Stimulated activated naive CD4-positive, alpha-beta T cell treated with Interleukin-2 at 50 U/mL for 16 hours (primary cell): ENCODE measurements at places on chromosomes 11 and 22.

GRCh38 chr22:38244106-38244505 is 28.7 kb downstream of the TMEM184B start:
- no peak for DNase-seq

DNA sequence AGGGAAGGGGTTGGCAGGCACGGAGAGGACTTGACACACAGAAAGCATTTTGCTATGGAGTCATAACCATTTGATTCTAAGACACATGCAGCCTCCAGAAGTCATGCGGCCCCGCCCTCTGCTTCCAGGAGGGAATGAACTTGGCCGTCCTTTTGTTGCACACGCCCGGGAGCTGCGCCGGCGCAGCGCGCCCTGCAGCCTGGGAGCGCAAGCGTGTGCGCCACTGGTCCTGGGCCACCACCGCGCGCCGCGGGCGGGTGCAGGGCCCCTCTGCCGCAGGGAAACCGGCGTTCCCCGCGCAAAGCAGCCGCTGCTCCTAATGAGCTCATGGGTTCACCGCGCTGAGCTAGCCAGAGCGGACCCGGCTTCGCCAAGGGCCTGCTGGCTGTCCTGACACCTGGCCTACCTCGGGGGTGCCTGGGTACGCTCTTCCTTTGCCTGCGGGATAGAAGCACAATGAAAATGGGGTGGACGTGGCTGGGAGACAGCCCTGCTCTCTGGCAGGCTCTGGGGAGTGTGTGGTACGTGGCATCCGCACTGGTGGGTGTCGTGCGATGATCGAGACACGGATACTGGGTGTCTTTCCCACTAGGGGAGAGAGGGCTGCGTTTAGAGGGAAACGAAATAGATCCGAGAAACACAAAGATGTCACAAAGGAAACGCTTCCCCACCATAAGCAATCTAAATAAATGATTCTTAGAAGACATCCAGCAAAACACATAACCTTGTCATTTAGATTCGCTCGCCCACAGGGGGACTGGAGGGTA is 669 bp downstream of the MICAL3 start:
- DNase-seq: peak; percentile 5

DNA sequence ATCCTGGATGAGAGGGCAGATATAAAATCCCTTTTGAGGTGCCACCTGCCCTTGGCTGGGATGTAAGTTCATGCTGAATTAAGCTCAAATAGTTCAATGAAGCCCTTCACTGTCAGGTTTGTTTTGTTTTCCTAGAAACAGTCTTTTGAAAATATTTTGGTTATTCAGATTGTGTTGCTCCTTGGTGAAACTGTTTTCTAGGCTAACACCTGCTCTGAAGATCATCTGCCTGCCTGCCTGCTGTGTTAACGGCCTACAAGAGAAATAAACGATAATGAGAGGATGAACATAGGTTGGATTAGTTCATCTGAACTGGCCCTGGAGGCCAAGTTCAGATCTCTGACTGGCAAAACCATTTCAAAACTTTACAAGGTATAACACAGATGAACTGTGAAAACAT is 67.4 kb downstream of the ZBTB44 start:
- DNase-seq: no peak

DNA sequence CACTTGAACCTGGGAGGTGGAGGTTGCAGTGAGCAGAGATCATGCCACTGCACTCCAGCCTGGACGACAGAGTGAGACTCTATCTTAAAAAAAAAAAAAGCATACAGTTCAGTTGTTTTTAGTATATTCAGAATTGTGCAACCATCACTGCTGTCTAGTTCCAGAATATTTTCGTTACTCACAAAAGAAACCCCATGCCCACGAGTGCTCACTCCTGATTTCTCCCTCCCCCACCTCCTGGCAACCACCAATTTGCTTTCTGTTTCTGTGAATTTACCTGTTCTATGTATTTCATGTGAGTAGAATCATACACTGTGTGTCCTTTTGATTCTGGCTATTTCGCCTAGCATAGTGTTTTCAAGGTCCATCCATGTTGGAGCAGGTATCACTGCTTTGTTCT is 24.8 kb downstream of the PTPRJ start:
- DNase-seq: peak; percentile 65

- DNase-seq: peak; percentile 4
These were observed 62.7 kb downstream of the PAK1 start for GRCh38 chr11:77411137-77411707.

GRCh38 chr11:15468466-15468865 is 353.7 kb downstream of the INSC start:
- DNase-seq: no peak

GRCh38 chr11:35145271-35145670 is 6.3 kb downstream of the CD44 start:
- DNase-seq: peak; percentile 50

DNA sequence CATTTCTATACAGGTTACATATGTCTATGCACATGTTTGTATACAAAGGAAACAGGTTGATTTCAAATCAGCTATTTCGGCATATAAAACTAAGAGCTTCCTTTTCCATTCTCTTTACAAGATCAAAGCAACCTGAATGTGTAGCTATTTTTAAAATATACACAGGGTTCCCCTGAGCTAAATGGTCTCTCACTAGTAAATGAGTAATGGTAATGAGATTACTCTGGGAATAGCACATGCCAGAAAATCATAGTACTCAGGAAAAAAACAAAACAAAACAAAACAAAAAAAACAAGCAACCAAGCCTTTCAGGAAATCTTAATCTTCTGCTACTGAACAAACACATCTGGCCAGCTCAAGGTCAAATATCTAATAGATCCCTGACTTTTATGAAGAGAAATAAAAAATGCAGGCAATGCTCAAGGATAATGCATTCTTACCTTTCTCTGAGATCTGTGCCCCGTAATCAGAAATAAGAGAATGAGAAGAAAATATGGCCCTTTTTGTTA is 156.6 kb upstream of the POU2AF2 start:
- DNase-seq: no peak

DNA sequence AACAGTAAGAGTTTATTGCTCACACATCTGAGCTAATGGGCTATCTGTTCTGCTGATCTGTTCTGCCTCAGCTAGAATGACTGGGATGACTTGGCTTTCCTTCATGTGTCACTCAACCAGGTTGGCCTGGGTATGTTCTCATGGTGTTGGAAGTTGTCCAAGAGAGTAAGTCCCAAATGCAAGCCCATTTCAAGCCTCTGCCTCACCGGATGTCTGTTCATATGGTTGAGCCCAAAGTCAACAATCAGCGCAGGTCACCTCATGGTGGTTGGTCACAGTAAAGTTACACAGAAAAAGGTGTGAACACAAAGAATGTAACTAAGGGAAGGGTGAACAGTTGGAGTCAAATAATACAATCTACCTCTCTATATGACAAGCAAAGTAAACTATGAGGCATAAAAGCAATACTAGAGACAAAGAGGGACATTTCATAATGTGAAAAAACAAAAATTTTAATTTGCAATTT is 1.9 kb downstream of the GDPD4 start:
- DNase-seq: no peak

- DNase-seq: no peak
These were observed 112.1 kb upstream of the FGF3 start for GRCh38 chr11:69931060-69931910.

- DNase-seq: no peak
These were observed 80.2 kb downstream of the PLEKHA7 start for GRCh38 chr11:16933756-16934603.

GRCh38 chr11:2991452-2992233 is 486 bp downstream of the NAP1L4 start:
- peak; percentile 56 for DNase-seq

GRCh38 chr11:12777208-12777874 is 103.1 kb downstream of the TEAD1 start:
- DNase-seq: no peak

DNA sequence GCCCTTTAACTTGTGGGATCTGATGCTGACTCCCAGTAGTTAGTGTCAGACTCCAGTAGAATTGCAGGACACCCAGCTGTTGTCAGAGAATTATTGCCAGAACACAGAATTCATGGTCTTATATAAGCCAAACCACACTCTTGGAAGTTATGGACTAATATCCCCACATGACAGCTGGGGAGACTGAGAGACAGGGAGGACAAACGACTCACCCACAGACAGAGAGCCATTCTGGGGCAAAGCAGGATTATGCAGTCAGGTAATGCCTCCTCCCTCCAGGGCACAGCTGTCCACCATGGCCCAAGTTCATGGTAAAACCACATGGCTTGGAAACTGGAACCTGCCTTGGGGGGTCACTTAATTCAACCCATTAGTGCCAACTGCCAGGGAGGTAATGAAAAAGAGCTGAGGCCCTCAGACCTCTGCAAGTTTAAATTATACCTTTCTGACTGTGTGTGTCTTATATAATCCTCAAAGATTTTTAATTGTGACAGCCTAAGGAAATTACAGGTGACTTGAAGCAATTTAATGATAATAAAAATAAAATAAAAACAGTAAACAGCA is 299.5 kb downstream of the BUD13 start:
- no peak for DNase-seq

GRCh38 chr11:64314146-64314804 is 3.1 kb downstream of the TRMT112 start:
- no peak for DNase-seq

- DNase-seq: no peak
These were observed 85.0 kb downstream of the CHST1 start for GRCh38 chr11:45580399-45580798.

DNA sequence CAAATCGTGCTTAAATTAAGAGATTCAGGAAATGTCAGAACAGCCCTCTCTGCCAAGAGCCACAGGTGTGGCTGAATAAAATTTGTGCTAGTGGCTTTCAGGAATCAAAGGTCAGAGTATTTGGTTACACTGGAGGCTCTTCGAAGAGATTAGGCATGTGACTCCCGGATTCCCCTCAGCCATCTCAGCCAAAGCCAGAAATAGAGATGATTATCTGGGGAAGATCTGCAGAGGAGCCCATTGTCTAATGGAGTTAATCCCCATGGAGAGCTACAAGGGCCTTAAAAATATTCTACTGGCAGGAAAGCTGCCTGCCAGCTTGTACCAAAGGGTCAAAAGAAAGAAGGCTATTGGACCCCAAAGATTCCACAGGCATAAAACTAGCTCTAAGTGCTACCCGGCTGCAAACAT is 1259.5 kb downstream of the TBC1D22A start:
- no peak for DNase-seq

- no peak for DNase-seq
These were observed 44.9 kb upstream of the DAGLA start for GRCh38 chr11:61635304-61635703.

DNA sequence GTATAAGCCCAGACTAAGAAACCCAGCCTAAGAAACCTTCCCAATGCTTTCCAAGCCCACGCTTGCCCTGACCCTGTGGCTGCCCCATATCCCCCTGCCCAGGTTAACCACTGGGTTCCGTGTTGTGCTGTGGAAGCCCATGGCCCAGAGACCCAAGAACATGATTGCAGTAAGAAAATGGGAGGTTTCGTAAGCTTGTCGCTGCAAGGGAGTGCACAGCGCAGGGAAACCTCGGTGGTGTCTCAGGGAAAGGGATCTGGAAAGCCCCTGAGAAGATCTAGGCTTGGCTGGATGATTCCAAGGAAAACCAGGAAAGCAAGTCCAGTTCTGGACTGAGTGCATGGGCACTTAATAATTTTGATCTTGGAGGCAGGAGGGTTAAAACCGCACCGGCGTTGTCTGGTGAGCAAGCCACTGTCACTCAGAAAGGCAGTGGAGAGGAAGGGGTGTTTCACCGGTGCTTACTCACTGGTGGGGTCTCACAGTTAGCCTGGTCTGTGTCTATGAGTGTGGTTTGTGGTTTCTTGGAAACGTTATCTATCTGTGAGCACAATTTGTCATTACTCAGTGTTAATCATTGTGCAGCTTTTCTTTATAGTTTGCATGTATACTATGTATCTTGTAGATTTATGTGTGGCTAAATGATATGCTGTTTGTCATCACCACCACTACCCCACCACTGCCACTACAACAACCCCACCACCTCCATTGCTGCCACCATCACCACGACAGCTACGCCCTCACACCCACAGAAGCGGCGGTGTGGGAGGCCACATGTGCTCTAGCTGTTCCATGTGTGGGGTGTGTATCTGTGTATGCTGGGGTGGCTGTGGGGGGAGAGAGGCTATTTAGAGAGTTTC is 53.3 kb upstream of the PRDM11 start:
- peak; percentile 19 for DNase-seq

- DNase-seq: no peak
These were observed 5.2 kb upstream of the SLN start for GRCh38 chr11:107716884-107717532.

DNA sequence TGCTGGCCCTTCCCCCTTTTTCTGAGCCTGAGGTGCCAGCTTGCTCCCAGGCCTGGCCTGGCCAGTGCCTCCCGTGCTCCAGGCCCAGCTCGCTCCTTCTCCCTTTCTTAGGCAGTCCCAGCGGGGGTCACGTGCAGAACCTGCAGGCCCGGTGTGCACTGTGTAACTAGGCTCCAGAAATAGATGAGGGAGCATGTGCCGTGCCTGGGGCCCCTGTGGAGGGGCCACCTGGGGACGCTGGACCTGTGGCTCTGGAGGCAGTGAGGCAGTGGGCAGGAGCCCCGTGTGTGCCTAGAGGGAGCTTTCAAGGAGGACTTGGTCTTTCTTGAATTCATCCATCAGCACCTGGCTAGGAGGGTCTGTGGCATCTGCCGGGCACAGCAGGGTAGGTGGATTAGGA is 11.5 kb downstream of the PTDSS2 start:
- DNase-seq: no peak

DNA sequence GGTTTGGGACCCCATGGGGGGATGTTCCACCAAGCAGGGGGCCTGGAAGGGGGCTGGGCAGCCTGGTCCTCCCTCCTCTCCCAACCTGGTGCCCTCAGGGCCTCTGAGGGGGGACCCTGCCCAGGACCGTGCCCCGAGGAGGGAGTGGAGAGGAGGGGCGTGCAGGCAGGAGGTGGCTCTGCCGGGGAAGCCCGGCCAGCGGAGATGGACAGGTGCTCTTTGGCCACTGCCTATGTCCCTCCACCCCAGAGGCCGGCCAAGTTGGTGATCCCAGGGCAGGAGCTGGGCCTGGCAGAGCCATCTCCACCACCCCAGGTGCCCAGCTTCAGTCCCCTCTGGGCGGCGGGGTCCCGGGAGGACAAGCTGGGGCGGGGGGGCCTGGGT is 2.4 kb downstream of the MUC2 start:
- DNase-seq: no peak

- DNase-seq: no peak
These were observed 21.4 kb downstream of the GTPBP1 start for GRCh38 chr22:38727123-38727522.

GRCh38 chr11:15483205-15483604 is 368.5 kb downstream of the INSC start:
- no peak for DNase-seq

DNA sequence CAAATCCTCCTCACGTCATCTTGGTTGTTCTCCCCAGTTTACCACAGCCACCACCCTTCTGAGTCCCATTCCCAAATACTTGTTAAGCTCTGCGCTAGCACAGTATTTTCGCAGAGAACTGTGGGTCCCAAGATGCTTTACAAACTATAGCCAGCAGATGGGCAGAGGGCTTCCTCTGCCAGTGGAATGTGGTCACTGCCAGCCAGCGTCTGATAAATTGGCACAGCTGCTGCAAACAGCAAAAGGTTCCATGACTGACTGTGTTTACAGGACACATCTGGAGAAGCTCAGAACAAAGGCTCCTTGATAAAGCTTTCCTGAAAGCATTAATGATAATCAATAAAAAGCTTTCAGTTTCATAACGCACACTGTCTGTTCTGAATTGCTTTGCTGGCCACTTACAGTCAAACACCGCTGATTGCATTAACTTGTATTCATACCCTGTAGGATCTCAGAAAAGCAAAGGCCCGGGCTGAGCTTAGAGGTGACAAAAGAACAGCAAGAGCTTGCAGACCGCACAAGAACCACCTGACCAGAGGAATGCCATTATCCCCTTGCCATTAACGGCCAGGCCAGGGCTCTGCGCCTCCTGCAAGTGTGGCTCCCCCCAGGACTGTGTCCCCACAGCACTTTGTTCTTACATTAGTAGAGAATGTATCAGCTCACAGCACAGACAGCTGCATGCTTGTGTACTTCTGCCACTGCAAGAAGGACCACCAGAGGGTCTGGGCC is 120.6 kb downstream of the MICAL3 start:
- DNase-seq: no peak
